CD4-positive, alpha-beta T cell treated with Interleukin-10 for 1 hour (primary cell): ENCODE measurements at places on chromosomes 3 and 15.

DNA sequence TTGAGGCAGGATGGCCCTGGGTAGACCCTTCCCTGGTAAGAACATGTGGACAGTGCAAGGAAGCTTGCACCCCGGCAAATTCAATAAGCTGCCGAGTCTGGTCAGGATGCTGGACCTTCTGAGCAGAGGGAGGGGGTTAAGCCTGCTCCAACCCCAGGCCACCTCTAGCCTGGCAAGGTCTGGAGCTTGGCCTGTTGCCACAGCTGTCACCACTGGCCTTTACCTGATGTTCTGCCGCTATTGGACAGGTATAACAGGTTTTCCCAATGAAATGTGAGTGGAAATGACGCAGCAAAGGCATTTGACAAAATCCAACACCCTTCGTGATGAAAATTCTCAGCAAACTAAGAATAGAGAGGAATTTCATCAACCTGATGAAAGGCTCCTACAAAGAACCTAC lies 699 bp upstream of the MESP1 start:
- no peak for DNase-seq

GRCh38 chr3:59185591-59186369 lies 136.0 kb upstream of the CFAP20DC start:
- DNase-seq, result no peak

DNA sequence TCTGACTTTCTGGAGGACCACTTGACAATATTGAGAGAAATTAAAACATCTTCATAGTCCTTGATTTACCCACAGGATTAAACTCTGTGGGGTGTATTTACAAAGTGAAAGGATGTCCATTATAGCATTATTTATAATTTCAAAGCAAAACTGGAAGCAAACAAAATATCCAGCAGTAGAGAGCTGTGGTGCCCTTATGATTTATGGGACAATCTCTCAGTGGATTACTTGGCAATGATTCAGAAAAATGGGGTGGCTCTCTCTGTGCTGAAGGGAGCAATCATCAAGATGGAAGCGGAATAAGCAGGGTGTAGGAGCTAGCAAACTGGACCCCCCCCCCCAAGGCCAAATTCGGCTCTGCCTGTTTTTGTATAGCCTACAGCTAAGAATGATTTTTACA lies 9.0 kb downstream of the PPCDC start:
- DNase-seq, result no peak

GRCh38 chr3:180882115-180882514 lies 30.4 kb upstream of the FXR1 start:
- no peak for DNase-seq

- DNase-seq, result no peak
Measured at GRCh38 chr15:62828364-62828763, 214.2 kb upstream of the TPM1 start.

GRCh38 chr3:150635076-150635475 lies 32.0 kb downstream of the SELENOT start:
- DNase-seq, result no peak

- DNase-seq, result no peak
Measured at GRCh38 chr15:99967841-99968371, 234.7 kb upstream of the LYSMD4 start.

GRCh38 chr3:33949074-33949473 lies 150.6 kb downstream of the PDCD6IP start:
- DNase-seq, result no peak

DNA sequence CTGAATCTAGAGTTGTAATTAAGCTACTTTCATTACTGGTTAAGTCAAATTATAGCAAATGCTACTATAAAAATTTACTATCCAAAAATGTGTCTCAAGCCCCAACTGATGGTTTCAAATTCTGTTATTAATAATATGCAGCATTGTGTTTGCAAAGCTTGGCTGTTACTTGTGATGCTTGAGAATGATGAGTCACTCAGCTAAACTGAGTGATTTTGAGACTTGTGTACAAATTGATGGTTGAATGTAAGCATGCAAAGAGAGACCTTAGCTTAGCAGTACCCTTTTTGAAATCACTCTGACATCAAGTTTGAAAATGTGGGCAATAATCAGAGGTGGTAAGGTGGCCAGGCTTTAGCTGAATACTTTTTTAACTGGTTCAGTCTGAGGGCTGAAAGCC lies 27.6 kb downstream of the OPA1 start:
- DNase-seq, result no peak

DNA sequence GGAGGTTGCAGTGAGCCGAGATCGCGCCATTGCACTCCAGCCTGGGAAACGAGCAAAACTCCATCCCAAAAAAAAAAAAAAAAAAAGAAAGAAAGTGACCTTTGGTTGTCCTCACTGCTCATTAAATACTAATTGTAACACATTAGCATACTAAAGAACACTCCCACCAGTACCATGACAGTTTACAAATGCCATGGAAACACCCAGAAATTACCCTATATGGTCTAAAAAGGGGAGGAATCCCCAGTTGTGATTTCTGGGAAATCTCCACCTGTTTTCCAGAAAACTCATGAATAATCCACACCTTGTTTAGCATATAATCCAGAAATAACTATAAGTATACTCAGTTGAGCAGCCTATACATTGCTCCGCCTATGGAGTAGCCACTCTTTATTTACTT lies 23.5 kb upstream of the INO80 start:
- no peak for DNase-seq

DNA sequence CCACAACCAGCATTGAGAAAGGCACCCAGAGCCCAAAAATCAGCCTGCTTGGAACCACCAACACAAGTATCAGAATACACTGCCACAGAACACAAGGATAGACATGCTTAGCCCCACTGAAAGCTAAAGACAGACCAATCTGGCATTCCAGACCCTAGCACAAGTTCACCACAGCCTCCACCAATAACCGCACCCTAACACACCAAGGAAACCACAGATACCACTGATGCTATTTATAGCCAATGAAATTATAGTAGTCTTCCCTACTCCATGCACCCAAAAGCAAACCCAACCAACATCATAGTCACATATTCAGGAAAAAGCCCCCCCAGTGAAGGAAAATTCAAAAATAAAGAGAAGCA lies 83.9 kb upstream of the STT3B start:
- DNase-seq, result no peak

- DNase-seq, result no peak
Measured at GRCh38 chr15:49423021-49423420, at the start of gene FGF7. Gene FGF7, plus strand, starts transcription at chr15:49423242. Its CDS starts 1,056 bp downstream, at chr15:49424298.

DNA sequence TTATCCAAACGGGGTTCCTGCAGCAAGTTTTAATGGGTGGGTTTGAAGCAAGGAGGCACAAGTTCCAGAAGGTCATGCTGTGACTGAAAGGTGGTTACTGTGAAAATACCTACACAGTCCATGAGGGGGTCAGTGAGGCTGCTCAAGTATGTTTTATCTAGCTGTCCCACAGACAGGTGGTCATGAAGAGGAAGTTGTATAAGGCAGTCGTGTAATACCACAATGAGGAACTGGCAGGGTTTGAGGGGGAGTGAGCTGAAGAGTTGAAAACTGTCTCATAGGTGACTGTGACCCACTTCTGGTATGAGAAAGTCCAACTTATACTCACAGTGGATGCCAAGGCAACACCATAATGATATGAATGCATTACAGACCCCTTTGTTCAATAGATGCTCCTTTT lies 856.8 kb downstream of the OTOL1 start:
- DNase-seq, result no peak

- no peak for DNase-seq
Measured at GRCh38 chr3:188164248-188164687, 10.3 kb downstream of the LPP start.

- DNase-seq, result no peak
Measured at GRCh38 chr3:187648177-187648576, 22.0 kb downstream of the SST start.

DNA sequence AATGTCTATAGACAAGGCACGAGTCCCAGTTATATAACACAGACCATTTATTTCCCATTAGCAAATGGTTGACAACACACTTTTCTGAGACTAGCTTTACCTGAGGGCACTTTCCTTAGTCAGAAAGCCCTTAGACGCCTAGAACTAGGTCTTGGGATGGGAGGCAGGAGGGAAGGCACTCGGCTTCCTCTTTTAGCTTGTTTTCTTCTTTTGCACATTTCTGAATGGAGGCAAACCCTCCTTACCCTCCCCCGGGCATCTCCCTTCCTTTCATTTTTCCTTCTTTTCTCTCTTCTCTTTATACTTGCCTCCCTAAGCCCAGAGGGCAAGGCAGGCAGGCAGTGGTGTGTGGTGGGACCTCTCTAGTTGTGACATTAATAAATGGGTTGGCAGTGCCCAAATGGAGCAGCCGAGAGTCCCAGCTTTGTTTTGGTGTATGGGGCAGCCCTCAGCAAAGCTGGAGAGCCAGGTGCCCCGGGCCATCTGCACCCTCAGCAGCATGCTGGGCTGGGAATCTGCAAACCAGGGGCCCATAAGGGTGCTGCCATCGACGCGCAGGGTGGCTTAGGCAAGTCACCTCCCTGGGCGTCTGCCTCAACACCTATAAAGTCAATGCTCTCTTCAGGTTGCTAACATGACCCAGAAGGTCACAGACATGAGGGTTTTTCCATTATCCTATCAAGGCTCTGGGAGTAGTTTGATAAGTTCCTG lies 21.1 kb upstream of the BCL2L10 start:
- DNase-seq, result no peak
